ENCODE measurements at places on chromosomes 3 and 15.

DNA sequence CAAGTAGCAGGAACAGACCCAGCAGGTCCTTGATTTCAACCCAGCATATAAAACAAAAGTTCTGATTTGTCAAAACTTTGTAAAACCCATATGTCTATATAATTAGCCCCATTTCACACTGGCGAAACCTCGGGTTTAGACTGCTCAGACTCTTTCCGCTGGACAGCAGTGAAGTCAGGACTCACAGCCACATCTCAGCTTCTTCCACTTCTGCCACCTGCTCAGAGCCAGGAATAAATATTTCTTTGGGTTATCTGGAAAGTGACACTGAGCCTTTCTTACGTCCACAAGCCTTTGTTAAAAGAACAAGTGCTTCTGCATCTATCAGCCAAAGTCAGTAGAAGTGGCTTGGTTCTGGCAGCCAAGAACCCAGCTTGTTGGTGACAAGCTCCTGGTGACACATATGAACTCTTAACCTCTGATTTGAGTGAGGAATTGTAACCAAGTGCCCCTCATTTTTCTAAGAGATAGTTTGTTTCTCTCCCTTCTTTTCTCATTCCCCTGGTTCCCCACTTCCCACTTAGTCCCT, 118.1 kb upstream of the CHD2 start:
- DNase-seq, result no peak

GRCh38 chr3:142595581-142595950, 627 bp upstream of the PLS1 start:
- no peak for DNase-seq

DNA sequence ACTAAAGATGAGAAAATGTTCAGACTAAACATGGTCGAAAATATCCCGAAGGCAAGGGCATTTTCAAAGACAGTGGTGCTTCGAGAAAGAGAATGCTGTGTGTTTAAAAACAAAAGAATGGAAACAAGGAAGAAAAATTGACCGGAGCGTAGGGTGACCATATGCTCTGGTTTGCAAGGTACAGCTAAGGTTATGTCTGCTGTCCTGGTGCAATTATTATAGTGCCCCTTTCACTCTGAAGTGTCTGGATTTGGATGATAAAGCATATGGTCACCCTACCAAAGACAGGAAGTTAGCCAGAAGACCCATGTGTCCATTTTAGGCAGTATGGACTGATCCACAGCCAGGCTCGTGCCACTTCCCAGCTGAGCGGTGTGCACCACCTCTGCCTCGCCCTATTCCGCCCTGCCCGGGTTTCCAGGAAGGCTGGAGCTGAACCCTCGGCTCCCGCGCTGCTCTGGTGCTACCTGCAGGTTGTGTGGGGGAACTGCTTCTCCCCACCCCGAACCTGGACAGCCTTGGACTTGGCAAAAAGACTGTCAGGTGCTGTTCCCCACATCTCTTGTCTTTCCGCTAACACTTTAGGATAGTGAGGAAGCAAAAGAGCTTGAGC, 25.2 kb downstream of the GOLGA6D start:
- DNase-seq, result no peak

- no peak for DNase-seq
These were observed 53.1 kb downstream of the TGFBR2 start for GRCh38 chr3:30659270-30660130.
